ENCODE measurements at places on chromosomes 12 and 14.
A peak's percentile ranks its signal among the peaks of the same experiment; 100 is the strongest.

DNA sequence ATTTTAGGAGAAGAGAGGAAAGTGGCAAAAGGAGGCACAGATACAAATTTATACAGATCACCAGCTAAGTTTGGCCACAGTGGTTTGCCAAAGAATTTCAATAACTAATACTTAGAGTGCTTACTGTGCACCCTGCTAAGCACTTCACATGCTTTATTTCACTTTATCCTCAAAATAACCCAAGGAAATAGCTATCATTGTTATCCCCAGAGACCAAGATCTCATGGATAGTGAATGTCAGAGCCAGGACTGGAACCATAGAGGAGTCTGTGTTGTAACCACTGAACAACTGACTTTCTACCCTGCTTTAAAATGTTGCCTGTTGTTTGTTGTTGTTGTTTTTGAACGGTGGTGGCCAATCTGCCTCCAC is 1.3 kb upstream of the TCP11L2 start:
- DNase-seq: no peak

DNA sequence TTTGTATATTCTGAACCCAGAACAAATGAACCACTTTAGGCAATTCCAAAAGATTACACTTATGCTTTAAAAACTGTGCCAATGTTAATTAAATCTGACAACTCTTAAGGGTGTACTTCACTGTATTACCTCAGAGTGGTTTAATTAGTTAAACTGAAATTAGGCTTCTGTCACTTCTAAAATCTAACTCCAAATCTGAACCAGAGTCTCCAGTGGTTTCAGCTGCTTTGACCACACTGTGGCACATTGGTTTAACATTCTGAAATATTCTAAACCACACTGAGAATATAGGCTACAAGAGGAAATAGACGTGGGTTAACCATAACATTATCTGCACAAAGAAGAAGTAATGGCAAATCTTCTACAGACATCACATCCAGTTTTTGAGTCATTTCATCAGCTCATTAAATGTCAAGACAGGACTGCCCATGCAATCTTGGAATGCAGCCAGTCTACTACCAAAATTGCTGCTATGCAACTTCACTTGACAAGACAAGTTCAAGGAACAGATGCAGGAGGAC is 94.8 kb downstream of the LRP6 start:
- DNase-seq: peak; percentile 45

DNA sequence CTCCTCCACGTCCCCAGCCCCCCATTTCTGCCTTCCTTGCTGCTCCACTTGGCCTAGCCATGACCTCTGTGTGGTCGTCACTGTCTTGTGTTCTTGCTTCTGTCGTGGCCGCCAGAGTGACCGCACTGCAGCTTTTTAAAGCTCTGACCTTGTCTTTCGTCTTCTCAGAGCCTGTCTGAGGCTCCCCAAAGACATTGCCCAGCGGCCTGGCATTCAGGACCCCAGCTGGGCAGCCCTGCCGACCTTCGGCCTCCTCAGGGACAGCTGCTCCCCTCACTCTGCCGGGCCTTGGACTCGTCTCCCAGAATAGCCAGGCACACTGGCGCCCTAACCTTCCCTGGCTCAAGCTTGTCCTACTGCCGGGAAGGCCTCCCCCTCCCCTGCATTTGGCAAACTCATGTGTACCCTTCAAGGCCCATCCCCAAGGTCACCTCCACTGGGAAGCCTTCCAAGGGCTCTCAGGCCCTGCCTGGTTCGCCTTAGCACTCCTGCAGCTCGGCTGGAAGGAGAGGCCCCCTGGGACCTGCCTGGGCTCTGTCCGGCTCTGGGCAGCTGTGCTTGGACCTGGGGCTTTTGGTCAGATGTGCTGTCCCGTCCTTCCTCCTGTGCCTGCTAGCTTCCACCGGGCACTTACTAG is 15.7 kb upstream of the DLK1 start:
- no peak for DNase-seq

GRCh38 chr14:58216544-58216943 is 16.6 kb downstream of the ACTR10 start:
- no peak for DNase-seq

DNA sequence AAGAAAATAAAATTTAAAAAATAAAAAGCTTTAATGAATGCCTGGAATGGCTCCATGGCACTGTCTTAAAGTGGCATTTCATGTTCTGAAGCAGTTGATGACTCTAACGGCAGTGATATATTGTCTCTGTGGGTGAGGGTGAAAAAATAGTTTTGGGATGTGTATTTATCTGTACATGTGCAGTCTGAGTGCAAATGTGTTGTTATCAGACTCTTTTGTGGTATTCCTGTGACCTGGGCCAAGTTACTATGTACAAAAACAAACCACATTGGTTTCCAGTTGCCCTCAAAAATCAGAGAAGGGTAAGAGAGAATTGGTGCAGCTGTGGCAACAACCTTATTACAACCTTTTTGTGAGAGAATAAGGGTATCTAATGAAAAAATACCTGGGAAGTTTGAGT is 81.7 kb upstream of the CCDC91 start:
- DNase-seq: no peak

DNA sequence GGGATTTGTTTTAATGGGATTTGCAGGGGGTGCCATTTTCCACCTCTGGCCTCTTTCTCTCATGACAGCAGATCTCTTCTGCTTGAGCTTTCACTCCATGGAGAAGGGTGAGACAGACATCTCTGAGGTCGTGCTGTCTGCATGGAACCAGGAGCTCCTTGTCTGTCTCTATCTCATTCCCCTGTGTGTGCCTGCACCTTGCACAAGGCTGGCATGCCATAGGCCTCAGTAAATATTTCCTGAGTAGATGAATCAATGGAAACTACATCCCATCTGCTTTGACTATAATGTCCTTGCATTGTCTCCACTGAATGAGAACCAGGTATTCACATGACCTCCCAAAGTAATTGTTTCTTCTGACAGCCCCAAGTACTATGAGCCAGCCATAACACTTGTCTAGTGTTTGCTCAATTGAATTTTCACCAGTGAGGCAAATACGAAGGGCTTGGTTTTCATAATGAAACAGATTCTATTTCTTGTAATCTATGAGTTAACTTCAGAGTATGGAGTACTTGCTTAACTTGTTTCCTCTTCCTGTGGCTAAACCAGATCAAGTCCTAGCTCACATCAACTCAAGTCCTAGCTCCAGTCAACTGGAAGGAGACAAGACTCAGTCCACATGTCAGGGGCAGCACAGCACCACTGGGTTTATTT is 32.3 kb downstream of the KCNK13 start:
- no peak for DNase-seq

GRCh38 chr14:89284333-89285058 is 132.5 kb downstream of the FOXN3 start:
- no peak for DNase-seq

DNA sequence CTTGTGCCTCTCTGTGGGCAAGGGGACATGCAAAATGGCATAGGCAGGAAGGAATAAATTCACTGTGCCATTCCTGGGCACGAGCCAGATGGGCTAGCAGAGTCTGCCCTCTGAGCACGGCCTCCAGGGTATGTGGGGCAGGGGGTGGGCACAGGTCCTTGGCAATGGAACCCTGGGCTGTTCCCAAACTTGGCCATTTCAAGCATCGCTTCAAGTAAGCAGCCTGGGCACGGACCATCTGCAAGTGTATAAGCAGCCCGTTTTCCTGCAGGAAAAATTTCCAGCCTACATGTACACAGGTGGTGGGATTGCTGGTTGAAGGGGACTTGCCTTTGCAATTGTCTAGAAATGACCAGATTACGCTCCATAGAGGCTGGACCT is 40.3 kb downstream of the CCDC85C start:
- DNase-seq: no peak

GRCh38 chr14:90593254-90594040 is 196.6 kb downstream of the CALM1 start:
- no peak for DNase-seq

- DNase-seq: no peak
Observed at GRCh38 chr14:35134329-35135123, 12.2 kb downstream of the PRORP start.

- DNase-seq: no peak
Observed at GRCh38 chr14:77272261-77272660, 1.3 kb upstream of the NGB start.

DNA sequence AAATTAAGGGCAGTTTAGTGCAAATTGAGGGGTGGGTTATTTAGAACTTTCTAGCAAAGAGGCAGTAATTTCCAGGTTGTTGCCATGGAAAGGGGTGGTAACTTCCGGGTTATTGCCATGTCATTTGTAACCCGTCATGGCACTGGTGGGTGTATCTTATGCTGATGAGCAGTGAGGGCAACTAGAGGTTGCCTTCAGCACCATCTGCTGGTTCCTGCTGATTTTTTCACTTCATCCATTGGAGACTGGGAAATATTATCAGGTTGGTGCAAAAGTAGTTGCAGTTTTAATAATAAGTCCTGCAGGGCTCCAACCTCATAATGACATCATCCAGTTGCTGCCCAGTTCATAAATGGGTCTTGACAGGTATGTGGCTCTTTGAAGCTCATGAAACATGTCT is 24.4 kb upstream of the SERPINA4 start:
- DNase-seq: no peak

- no peak for DNase-seq
Observed at GRCh38 chr12:38501991-38502390, 185.4 kb downstream of the ALG10B start.

- no peak for DNase-seq
Observed at GRCh38 chr12:76866726-76867125, 12.1 kb downstream of the CSRP2 start.

DNA sequence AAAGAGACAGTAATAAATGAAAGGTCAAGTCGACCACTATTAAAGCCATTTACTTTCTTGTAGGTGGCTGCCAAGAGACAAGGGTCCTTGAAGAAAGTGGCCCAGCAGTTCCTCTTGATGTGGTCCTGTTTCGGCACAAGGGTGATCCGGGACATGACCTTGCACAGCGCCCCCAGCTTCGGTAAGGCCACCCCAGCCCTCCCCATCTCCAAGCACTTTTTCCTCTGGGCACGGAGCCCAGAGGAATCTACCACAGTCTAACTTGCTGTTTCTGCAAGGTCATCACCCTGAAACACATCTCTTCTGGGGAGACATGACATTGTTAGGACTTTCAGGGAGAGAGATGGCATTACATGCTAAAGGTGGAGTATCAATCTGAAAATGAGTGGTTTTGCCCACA is 53.8 kb upstream of the RIC8B start:
- DNase-seq: no peak

DNA sequence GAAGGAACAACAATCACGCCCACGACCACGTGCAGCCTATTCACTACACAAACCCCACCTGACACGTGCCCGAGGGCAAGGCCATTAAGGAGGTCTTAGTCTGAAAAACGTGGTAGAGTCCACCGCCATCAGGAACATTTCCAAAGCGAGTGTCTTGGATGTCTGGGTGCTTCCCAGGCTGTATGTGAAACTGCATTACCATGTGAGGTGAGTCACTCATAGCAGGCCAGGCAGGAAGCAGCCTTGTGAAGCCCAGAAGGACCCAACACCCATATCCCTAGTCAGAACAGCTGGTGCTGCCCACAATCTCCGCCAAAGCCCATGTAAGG is 3.3 kb upstream of the KRT79 start:
- no peak for DNase-seq

GRCh38 chr12:46963977-46964971 is 115.1 kb upstream of the PCED1B start:
- DNase-seq: no peak

DNA sequence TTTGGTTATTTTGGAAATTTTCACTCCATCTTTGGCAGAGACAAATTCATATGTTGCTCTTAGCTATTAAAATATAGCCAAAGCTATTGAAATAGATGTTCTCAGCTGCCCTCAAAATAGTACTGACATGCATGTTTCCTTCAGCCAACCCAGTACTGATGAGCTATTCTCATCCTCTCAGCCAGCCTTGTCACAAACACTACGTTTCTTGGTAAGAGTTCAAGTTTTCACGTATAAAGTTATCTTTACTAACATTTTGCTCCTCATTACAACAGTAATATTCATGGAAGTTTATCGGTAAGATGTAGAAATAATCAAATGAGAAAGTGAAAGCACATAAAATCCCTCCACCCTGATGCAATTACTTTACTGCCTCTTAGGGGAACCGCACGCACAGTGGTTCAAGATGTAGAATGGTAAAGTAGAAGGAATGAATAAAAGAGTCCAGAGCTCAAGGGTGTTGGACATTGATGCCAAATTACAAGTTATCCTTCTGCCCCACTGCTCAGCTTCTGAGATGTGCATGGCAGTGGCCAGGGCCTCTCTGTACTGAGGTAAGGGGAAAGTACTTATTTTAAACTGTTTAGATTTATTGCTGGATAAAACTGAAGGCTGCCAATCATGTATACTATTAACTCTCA is 20.7 kb downstream of the GCH1 start:
- DNase-seq: peak; percentile 44

GRCh38 chr12:72444125-72444524 is 172.0 kb downstream of the TRHDE start:
- no peak for DNase-seq

DNA sequence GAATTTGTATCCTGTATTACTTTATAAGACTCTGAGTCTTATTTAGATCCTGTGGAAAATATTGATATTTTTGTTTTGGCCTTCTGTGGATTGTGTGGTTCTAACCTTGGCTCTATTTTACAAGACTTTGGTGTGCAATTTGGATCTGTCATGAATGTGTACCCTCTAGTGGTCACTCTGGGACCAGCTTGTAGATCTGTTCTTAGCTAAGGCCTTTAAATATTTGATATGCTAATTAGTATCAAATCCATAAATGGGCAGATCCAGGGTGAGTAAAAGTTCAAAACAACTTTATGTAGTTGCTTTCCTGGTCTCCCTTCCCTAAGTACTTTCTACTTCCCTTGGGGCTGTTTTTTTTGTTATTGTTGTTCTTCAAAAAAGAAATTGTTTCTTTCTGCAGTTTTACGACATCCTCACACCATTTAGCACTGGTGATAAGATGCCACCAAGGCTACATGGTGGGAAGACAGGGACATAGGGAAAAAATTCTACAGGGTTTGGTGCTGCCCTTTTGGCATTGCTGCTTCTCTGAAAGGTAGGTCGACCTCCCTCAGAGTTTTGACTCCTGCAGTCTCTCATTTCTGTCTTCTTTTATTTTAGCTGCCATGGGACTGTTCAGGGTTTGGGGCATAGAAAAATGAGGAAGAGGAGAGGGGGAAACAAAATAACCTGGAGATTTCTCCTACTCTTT is 238.5 kb downstream of the GPHN start:
- DNase-seq: no peak

- no peak for DNase-seq
Observed at GRCh38 chr14:54680651-54681050, 113.7 kb downstream of the SAMD4A start.

DNA sequence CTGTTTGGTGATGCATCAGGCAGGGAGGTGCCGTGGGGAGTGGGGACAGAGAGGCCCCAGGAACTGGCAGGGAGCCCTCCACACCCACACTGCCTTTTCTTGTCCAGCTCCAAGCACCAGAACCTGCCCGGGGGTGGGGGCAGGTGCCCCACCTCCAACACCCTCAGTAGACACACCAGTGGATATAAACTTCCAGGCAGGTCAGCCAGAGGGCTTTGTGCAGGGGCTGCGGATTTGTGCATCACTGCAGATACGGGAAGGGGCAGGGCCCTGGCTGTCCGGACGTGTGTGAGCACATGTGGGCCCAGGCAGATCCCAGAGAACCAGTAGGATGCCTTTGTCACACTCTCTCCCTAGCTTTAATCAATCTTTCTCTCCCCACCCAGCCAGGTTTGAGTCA is 1.3 kb upstream of the TGM1 start:
- no peak for DNase-seq

GRCh38 chr14:99758872-99759545 is 34.2 kb upstream of the EML1 start:
- no peak for DNase-seq

GRCh38 chr12:1103632-1104031 is 112.6 kb downstream of the ERC1 start:
- DNase-seq: no peak
